ENCODE measurements at places on chromosomes 3 and 15.

GRCh38 chr3:16251316-16252085 is 13.2 kb downstream of the DPH3 start:
- DNase-seq: no peak

GRCh38 chr15:41943543-41944312 is 28.6 kb downstream of the EHD4 start:
- DNase-seq: no peak

DNA sequence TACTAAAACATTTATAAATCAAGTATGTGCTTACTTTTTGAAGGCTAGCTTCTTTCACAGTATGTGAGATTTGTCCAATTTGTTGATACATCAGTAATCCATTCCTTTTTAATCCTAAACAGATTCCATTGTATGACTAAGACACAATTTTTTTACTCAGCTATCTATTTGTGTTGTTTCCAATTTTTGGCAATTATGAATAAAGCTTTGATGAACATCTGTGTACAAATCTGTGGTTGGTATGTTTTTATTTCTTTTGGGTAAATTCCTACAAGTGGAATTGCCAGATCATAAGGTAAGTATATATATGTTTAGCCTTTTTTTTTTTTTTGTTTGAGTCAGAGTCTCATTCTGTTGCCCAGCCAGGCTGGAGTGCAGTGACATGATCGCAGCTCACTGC is 56.2 kb upstream of the VEPH1 start:
- DNase-seq: no peak

DNA sequence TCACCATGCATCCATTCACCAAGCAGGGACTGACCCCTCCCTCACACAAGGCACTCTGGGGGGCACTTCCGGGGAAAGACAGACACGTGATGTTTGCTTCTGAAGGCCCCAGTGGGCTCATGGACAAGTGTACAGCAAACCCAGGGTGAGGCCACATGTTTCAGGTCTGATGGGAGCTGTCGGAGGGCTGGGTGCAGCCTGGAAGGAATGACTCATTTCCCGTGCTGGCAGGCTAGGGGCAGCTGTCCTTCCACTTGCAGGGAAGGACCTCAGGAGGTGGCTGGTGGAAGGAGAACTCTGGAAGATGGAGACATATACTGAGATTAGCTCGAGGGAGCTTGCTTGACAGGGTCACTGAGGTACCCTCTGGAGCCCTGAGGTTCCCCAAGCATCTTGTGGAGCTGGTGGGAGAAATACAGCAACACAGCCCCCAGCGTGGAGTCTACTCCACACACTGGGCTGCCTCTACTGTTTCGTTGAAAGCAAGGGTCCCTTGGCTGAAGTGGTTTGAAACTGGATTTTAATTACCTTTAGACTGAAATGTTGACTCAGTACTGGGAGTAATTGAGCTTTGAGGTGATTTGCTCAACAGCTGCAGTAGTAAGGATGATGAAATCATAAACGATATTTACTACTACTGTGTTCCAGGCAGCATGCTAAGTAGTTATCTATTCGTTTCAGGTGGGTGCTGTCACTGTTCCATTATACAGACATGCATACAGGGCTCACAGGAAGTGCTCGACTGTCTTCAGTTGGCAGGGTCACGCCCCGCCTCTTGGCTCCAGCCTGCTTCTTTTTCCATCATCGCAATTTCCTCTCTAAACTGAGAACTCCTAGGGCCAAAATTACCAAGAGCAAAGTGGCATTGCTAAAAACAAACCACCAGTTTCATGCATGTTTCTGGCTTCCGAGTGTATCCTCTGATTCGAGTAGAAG is 230.4 kb downstream of the ADAMTS17 start:
- no peak for DNase-seq

- no peak for DNase-seq
These were observed 14.5 kb downstream of the ALPK3 start for GRCh38 chr15:84831613-84832012.

DNA sequence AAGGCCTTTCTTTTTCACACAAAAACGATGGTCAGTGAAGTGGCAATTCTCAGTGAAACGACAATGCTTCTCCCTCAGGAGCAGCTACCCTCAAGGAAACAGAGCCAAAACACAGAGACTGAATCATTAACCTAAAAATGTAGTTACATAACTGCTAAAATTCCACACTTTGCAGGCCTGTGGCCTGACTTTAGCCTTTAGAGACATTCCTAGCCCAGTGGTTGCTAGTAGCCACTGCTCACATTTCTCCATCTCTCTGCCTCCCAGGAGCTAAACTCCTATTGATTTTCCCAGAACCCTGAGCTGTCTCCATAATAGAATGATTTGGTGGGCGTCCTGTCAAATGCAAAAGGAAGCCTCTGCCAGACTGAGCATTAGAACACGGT is 630.1 kb upstream of the KCNMB2 start:
- no peak for DNase-seq

- DNase-seq: no peak
These were observed 51.8 kb downstream of the SLC12A8 start for GRCh38 chr3:125160606-125161371.

DNA sequence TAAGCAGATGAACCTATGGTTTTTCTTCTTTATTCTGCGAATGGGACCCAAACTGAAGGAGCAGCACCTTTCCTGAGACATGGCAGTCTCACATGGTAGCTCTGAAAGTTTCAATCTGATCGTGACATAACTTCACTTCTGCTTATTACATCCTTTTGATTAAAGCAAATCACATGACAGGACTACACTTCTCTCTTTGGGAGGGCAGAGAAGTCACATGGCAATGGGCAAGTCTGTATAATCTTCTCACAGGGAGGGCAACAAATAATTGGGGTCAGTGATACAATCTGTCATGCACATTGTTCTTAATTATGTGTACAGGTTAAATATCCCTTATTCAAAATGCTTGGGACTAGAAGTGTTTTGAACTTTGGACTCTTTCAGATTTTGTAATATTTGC is 21.6 kb downstream of the NCBP2 start:
- no peak for DNase-seq

GRCh38 chr15:63018639-63019038 is 23.9 kb upstream of the TPM1 start:
- DNase-seq: no peak

DNA sequence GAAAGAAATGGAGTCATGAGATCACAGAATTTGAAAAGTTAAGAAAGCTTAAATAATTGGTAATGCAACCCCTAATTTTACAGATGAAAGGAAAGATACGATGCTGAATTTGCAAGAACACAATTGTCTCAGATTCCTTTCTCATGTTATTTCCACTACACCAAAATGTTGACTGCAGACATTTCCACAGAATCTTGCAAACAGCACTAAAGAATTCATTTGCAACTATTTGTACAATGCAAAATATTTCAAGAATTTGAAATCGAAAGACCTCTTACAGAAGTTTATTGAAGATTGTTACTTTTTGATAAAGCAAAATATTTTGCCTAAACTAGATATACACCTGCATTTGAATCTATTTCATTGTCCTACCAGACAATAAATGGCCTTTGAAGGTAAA is 194.1 kb upstream of the KCNMB2 start:
- DNase-seq: no peak

DNA sequence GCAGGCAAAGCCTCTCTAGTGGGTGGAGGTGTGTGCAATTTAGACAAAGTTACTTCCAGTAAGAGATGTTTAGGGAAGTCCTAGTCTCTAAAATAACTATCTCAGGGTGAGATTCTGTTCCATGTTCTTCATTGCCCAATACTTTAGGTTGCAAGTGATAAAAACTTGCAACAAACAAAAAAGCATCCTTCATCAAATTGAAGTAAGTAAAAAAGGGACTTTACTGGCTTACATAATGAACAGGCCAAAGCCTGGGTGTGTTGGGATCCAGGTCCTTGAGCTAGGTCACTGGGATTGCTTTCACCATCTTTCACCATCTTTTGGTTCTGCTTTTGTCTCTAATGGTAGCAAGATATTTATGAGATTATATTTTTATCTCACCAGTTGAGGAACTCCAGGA is 38.3 kb downstream of the CX3CR1 start:
- no peak for DNase-seq

DNA sequence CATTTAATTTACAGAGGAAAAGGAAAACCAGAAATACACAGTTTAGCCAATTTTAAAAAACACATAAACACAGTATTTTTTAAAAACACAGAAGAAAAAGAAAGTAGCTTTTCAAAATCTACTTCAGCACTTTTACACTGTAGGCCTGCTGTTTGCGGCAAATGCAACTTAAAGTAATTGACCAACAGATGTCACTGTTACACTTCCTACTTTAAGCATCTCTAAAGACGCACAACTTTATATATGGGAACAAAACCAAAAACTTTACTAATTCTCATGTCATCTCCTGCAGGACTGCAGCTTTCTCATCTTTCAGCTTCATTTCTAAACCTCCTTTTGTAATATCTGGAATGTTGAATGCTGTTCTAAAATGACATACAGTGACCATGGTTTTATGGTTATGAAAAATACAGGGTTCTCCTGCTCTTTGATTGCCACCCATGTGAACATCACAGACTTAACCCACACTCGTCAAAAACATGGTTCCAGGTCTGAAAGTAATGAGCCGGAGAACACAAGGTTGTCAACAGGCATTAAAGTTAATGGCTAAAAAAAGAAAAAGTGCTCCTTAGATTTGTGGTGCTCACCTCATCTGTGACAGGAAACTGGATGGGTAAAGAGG is 107.9 kb downstream of the FMN1 start:
- no peak for DNase-seq

GRCh38 chr15:58444658-58445332 is 13.0 kb downstream of the LIPC start:
- no peak for DNase-seq

DNA sequence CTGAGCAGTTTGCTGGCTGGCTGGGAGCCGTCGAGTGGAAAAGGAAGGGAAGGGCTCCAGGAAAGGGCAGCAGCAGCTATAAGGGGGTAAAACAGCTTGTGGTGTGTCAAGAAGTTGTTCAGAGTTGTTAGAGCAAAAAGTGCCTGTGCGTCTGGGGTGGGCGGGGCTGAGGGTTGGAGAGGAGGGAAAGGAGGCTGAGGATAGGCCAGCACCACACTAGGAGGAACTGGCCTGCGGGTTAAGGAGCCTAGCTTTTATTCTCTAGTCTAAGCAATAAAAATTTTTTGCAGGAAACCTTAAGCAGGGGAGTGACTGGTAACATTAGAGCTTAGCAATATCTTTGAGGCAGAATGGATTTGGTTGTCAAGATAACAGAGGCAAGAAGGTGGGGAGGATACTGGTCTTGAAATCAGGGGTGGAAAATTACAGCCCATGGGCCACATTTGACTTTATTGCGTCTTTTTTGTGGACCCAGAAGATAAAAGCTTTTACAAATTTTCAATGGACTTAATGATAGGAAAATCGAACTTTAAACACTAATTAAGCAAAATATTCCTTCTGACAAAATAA is 134.5 kb upstream of the AADACL2 start:
- no peak for DNase-seq

GRCh38 chr3:23880703-23881339 is 36.0 kb downstream of the NKIRAS1 start:
- no peak for DNase-seq

DNA sequence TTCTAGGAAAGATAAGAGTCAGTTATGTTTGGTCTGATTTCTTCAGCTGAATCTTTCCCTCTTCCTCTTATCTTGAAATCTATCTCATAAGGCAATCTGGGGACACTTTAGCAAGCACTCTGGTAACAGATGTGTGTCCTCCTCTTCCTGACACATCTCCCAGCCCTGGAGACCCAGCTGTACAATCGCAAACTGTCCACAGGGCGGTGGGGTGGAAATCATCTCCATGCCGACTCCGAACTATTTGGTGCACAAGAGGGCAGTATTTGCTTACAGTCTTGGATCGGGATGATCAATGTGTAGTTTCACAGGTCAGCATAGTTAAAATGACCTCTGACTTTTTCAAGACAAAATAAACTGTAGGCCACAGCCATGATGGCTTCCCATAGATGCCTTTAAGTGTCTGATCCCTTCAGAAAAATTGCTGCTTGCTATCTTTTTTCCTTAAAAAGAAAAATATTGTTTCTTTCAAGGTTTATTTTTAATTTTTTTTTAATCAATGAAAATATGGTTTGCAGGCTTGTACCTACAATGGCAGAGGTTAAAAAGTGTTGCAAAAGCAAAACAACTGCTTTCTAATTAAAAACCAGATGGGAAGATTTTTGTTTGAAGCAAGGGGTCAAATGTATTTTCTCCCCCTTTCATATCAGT is 17.7 kb downstream of the EEFSEC start:
- no peak for DNase-seq

DNA sequence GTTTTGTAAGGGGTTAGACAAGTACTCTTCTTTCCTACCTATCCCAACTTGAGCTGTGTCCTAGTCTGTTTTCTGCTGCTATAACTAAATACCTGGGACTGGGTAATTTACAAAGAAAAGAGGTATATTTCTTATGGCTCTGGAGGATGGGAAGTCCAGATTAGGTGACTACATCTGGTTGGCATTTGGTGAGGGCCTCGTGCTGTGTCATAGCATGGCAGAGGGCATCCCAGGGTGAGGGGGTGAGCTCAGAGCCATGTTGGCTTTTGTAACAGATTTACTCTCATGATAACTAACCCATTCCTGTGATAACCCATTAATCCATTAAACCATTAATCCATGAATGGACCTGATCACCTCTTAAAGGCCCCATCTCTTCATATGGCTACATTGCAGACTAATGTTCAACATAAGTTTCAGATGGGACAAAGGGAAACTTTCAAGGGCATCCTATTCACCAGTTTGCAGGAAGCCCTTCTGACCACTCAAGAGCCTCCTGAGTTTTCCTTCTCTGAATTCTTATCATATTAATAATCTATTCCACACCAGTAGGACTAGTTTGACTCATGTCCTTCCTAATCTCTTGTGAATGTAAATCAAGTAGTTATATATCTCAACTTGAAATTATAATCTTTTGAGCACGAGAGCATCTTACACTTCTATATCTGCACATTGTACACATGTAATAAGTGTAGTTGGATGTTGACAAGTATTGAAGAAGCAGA is 185.7 kb upstream of the ZPLD1 start:
- no peak for DNase-seq

DNA sequence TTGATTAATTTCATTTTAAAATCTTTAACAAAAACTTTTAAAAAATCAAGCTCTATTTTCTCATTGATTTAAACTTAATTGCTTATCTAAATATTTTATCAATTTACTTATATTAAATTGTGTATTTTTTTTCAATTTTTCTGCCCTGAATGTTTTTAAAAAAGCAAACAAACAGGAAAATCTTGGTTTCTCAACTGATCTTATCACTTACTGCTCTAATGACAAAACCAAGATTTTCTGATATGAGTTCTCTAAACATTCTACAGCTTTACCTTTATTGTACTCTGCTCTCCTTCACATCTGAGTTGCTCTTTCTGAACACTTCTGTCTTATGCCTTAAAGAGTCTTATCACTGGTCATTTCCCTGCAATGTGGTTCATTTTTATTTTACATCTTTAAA is 587.8 kb upstream of the BCHE start:
- no peak for DNase-seq

- no peak for DNase-seq
These were observed 579 bp upstream of the PLAAT1 start for GRCh38 chr3:193240436-193240849.

DNA sequence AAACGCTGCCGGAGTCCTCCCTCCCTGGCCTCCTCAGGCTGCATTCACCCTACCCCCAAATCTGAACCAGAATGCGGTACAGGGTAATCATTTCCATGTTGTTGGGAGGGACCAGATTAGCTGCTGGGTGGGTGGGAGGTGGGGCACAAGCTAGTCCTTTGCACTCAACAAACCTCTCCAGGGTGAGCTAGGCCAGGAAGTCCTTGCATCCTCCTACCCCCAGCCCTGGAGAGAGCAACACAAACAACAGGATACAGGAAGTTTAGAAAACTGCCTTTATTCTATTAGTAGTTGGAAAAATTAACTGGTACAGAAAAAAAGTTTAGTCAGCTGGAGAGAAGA is 702 bp upstream of the GPX1 start:
- no peak for DNase-seq
